Activated naive CD8-positive, alpha-beta T cell treated with anti-CD3 and anti-CD28 coated beads, Interleukin-2, amount 10 ng/mL, durations not matched to agents 7 days and 5 days (primary cell): ENCODE measurements at places on chromosomes 3 and 15.
A peak's percentile ranks its signal among the peaks of the same experiment; 100 is the strongest.

- peaks cover 14% of the 10 kb centered on the region for H3K36me3 ChIP-seq
- H3K4me1 ChIP-seq = peaks cover 36% of the 10 kb centered on the region
- peak overlapping the region; percentile 33 for H3K4me3 ChIP-seq
Observed at GRCh38 chr3:172561897-172562640, 38.8 kb upstream of the TNFSF10 start.

- no peak overlapping the region for H3K27ac ChIP-seq
- no peaks in the 10 kb centered on the region for H3K36me3 ChIP-seq
Observed at GRCh38 chr15:100531823-100532327, 3.1 kb upstream of the CERS3 start.

DNA sequence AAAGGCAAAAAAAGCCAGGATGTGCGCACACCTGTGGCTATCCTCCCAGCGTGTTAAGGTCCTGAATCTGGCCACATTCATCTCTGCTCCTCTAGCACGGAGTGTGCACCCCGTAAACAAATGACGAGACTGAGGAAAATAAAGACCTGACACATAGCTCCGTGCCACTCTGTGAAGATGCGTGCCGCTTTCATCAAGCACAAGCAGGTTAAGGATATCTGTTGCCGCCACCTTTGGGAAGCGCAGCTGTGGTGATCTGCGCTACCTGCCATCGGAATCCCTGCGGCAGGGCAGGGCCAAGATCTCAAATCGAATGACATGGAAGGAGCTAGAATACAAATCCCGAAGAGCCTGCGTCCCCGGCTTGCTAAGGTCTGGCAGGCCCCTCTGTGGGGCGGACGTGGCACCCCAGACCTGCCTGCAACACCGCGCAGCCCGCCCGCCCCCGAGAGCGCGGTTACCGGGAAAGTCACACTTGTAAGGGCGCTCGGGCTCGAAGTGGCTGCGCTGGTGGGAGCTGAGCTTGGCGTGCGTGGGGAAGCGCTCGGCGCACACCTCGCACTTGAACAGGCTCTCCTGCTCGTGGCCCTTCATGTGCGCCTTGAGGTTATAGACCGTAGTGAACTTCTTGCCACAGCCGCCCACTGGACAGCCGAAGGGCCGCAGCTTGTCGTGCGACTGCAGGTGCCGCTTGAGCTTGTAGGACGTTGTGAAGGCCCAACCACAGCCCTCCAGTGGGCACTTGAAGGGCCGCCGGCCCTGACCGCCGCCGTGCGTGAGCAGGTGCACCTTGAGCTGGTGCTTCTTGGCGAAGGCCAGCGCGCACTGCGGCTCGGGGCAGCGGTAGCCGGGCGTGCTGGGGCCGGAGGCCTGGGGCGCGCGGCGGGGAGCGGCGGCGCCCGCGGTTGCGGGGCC is 936 bp downstream of the ZXDC start:
- H3K27me3 ChIP-seq = no peaks in the 10 kb centered on the region
- no peak for DNase-seq
- H3K4me1 ChIP-seq = peaks cover 29% of the 10 kb centered on the region
- peak overlapping the region; percentile 90 for H3K27ac ChIP-seq
- H3K4me3 ChIP-seq = peak overlapping the region; percentile 93
- H3K36me3 ChIP-seq = peaks cover 23% of the 10 kb centered on the region

DNA sequence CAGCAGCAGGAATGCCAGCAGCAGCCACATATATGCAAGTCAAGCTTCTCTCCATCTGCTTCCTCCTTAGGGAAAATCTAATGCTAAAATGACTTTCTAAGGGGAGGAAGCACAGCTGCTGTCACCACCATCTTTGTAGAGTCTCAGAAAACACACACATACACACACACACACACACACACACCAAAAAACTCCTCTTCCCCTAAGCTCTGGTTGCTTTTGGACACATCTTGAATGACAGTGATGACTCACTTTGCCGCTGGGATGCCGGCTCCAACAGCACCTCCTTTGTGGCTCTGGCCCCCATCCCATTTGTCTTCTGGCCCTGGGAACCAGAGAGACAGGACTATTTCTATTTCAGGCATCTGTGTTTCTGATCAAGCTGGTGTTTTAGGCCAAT is 124.8 kb upstream of the GOLIM4 start:
- no peak overlapping the region for H3K4me3 ChIP-seq
- no peak overlapping the region for H3K27ac ChIP-seq
- no peak for DNase-seq
- H3K36me3 ChIP-seq = no peaks in the 10 kb centered on the region

DNA sequence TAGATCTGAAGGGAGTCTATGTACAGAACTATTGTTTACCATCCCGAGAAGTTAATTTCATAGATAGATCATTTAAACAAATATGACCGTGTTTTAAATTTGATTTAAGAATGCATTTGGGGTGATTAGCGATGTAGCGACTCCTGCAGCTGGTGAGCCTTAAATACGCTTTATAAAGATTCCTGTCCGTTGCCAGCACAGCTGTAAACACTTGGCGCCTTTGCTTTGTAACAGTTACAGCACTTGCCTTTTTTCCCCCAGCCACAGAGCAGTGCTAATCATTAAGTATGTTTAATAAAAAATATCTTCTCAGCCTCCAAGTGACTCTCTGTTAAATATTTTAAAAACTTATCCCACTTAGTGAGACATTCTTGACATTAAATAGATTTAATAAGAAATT is 333.8 kb downstream of the FEZF2 start:
- no peak for DNase-seq
- no peaks in the 10 kb centered on the region for H3K36me3 ChIP-seq
- peaks cover 2% of the 10 kb centered on the region for H3K27me3 ChIP-seq
- no peak overlapping the region for H3K27ac ChIP-seq
- H3K4me3 ChIP-seq = no peak overlapping the region
- no peaks in the 10 kb centered on the region for H3K4me1 ChIP-seq

GRCh38 chr3:68866157-68866556 is 66.2 kb downstream of the TAFA4 start:
- H3K27ac ChIP-seq = no peak overlapping the region
- peaks cover 15% of the 10 kb centered on the region for H3K27me3 ChIP-seq
- no peak for DNase-seq
- H3K4me1 ChIP-seq = no peaks in the 10 kb centered on the region
- no peaks in the 10 kb centered on the region for H3K36me3 ChIP-seq
- no peak overlapping the region for H3K4me3 ChIP-seq

DNA sequence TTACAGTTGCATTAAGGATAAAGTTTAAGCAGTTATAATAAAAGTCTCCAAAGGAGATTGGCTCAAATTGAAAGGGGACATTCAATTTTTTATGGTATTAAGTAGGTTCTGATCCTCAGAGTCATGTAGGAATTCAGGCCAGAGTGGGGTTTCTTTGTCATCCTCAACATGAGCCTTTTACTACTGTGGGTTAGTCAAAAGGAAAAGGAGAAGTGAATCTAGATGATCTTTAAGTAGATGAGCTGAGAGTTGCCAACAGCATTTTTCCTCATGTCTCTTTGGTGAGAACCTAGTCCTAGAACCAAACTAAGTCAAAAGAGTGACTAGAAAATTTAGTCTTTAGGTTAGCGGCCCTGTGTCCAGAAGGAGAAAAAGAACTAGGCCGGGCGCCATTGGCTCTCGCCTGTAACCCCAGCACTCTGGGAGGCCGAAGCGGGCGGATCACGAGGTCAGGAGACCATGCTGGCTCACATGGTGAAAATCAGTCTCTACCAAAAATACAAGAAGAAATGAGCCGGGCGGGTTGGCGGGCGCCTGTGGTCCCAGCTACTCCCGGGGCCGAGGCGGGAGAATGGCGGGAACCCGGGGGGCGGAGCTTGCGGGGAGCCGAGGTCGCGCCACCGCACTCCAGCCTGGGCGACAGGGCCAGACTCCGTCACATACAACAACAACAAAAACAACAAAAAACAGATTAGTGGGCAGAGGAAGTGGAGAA is 4.2 kb upstream of the CHL1 start:
- peaks cover 3% of the 10 kb centered on the region for H3K4me1 ChIP-seq
- no peak for DNase-seq
- H3K27me3 ChIP-seq = peaks cover 20% of the 10 kb centered on the region
- H3K4me3 ChIP-seq = no peak overlapping the region

DNA sequence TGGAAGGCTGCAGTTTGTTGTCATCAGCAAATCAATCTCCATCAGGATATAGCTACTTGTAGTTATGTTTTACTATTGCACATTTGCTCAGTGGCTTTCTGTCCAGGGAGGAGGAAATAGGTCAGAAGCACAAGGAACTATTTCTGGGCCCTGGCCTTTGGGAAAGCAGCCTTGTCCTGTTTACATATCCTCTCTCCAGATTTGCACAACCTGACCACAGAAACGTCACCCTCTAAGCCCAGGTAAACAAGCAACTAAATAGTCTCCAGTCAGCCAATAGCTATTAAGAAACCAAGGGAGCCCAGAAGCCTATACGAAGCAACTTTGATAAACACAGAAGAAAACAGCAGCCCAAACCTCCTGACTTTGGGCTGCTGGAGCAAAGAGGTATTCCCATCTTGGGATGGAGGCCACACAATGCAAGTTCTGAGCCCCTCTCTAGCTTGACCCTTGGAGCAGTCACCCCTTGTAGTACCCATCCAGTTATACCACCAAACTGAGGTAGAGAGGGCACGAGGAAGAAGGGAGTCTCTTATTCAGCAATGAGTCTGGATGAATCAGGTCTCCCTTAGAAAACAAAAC is 2.3 kb upstream of the FEM1B start:
- peaks cover 18% of the 10 kb centered on the region for H3K4me1 ChIP-seq
- no peak overlapping the region for H3K4me3 ChIP-seq
- H3K27ac ChIP-seq = no peak overlapping the region
- DNase-seq = no peak
- H3K36me3 ChIP-seq = peaks cover 5% of the 10 kb centered on the region

DNA sequence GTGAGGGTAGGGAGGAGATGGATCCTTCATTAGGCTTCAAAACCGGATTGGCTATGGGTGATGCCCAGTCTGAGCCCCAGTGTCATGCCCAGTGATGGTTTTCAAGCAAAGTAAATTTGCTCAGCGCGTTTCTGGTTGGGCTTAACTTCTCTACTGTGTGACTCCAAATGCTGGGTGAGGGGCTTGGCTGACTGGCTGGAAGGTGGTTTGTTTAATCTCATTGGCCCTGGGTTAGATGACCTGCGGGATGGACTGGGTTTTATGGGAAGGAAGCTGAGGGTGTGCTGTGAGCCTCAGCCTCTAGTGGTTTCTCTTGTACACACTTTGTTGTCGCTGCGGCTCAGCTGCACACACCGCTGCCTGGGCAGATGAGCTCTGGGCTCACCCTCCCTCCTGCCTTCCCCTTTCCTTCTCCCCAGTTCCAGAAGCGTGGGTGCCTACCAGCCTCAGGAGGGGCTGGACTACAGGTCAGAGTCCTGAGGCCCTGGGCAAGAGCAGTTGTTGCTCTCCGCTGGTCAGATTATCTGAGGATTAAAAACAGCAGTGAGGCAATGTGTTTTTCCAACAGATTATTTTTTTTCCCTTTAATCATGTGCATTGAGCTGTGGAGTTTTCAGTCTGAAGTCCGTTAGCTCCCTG is 18.6 kb downstream of the PDIA5 start:
- H3K27ac ChIP-seq = no peak overlapping the region
- DNase-seq = no peak
- no peaks in the 10 kb centered on the region for H3K27me3 ChIP-seq
- H3K4me1 ChIP-seq = peaks cover 41% of the 10 kb centered on the region

DNA sequence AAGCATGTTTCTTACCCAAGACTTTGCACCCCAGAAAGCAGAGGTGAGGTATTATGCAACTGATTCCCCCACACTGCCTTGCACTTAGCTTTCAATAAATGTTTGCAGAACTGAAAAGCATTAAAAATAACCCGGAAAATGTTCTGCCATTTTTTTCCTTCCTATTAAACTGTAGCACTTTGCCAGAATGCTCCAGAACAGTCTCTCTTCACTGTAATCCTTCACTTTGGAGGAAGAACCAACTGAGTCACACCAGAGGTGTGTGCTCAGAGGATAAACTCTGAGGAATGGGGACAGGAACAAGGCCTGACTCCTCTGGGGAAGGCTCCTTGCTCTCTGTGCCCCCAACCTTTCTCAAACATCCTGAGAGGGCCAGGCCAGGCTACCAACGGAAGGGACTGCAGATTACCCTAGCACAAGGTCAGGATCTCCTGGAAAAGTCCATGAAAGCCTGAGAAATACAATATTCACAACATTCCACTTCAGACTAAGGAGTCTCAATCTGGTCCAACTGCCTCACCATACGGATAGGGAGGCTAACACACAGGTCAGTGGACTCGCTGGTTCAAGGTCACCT is 19.0 kb downstream of the ANP32A start:
- no peak for DNase-seq
- H3K27me3 ChIP-seq = no peaks in the 10 kb centered on the region
- peaks cover 8% of the 10 kb centered on the region for H3K36me3 ChIP-seq
- no peak overlapping the region for H3K27ac ChIP-seq
- no peak overlapping the region for H3K4me3 ChIP-seq

DNA sequence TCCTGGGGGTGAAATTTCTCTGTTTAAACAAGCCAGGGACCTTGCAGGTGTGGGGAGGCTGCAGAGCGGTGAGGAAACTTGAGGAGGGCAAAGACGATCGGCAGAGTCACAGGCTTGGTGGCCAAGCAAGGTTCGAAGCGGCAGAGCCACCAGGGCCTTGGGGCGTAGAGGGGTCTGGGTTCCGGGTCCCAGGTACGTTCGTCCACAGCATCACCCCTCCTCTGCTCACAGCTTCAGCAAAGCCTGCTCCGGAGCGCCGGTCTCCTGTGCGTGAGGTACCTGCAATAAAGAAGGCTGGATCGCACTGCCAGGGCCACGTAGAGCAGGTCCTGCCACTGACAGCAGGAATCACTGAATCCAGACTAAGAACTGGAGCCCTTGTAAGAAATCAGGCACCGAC is 66.8 kb upstream of the PCSK6 start:
- H3K4me3 ChIP-seq = no peak overlapping the region
- no peak for DNase-seq
- H3K27me3 ChIP-seq = peaks cover under 1% of the 10 kb centered on the region
- no peaks in the 10 kb centered on the region for H3K36me3 ChIP-seq
- no peak overlapping the region for H3K27ac ChIP-seq
- peaks cover 1% of the 10 kb centered on the region for H3K4me1 ChIP-seq

GRCh38 chr3:195873971-195874370 is 34.4 kb downstream of the TNK2 start:
- no peak overlapping the region for H3K27ac ChIP-seq
- H3K4me1 ChIP-seq = no peaks in the 10 kb centered on the region
- H3K27me3 ChIP-seq = no peaks in the 10 kb centered on the region
- no peak for DNase-seq
- H3K36me3 ChIP-seq = peaks cover 2% of the 10 kb centered on the region

DNA sequence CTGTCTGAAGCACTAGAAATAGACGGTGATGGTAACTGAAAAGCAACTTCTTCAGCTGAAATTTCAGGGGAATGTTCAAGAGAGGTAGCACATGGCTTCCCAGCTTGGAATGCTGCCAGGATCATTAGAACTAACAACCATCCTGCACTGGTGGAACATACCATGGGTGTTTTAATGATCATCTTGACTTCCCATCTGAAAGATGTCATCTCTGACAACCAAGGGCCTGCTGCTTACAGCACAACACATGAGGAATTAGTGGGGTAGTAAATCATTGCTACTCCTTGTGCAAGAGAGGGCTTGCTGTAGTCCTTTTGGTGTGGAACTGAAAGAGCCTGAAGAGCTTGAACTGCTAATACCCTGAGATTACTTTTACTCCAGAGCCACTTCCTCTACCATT is 853.7 kb downstream of the MCTP2 start:
- H3K27me3 ChIP-seq = peaks cover 2% of the 10 kb centered on the region
- no peak overlapping the region for H3K4me3 ChIP-seq
- DNase-seq = no peak
- H3K36me3 ChIP-seq = no peaks in the 10 kb centered on the region
